ENCODE measurements at places on chromosomes 1 and 21.

- DNase-seq, result peak; percentile 22
Observed at GRCh38 chr1:81803431-81804110, 2.8 kb downstream of the ADGRL2 start.

GRCh38 chr1:37255868-37256267 lies 218.5 kb upstream of the ZC3H12A start:
- no peak for DNase-seq

DNA sequence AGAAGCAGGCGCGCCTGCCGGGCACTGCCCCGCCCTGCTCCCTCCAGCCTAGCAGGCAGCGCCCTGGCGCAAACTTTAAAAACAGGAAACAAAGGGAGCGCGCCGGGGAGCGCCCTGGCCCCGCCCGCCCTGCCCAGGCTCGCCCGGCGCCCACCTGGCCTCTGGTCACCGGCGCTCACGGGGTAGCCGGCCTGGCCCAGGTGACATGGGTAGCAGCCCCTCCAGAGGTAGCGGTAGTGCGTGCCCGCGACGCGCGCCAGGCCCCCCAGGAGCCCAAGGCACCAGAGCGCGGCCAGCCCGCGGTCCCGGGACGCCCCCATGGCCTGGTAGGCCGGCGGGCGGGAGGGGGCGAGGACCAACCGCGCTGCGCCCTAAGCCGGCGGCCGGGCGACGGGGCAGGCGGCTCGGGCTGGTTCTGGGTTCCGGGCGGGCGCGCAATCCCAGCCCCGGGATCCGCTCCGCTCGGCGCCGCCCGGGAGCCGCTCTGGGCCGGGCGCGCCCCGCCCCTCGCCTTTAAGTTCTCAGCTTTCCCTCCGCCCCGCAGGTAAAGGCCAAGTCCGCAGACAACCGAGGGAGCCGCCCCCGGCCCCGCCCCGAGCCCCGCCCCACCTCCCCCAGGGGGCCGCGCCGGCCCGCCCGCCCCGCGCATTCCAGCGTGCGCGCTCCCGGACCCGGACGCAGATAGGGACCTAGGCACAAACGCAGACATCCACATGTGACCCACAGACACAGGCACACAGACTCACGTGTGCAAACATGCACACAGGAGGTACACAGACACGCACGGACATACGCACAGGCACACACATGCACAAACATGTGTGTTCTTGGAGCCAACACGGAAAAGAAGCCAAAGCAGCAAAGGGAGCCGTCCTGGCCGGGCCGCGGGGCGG lies 76.7 kb downstream of the ARHGEF16 start:
- DNase-seq, result peak; percentile 65

- DNase-seq, result peak; percentile 57
Observed at GRCh38 chr1:41072051-41072450, 50.5 kb upstream of the SLFNL1 start.

DNA sequence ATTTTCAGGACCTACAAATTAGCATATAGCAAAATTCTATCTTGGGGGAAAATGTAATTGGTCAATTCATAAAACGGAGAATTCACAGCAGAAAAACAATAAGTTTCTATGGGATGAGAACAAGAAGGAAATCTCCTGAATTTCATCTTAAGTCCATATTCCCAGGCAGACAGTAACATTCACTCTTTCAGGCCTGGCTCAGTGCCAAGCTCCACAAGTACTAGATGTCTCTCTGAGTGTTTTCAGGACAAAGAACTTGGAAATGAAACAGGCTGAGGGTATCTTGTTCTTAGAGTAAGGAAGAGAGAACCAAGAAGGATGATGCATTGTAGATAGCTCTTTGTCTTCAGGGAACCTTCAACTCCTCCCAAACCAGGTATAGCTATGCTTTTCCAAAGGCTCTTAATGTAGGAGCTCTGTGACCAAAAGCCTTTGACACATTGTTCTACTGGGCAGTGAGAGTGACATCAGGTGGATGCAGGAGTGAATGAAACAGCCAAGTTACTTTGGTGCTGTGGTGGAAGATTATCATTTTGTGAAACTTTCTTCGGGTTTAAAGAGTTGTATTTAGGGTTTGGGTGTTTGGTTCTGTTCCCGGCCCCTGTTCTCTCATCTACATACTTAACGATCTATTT lies 298.3 kb downstream of the GPATCH2 start:
- no peak for DNase-seq

- DNase-seq, result no peak
Observed at GRCh38 chr21:13827201-13827600, 217.6 kb downstream of the POTED start.

- peak; percentile 40 for DNase-seq
Observed at GRCh38 chr1:173332026-173332425, 124.9 kb upstream of the TNFSF4 start.

GRCh38 chr1:47785561-47786271 lies 211.5 kb downstream of the TRABD2B start:
- DNase-seq, result no peak

GRCh38 chr1:204970937-204971336 lies 72.1 kb upstream of the CNTN2 start:
- no peak for DNase-seq

GRCh38 chr1:156905651-156906050 lies 12.1 kb downstream of the PEAR1 start:
- no peak for DNase-seq

DNA sequence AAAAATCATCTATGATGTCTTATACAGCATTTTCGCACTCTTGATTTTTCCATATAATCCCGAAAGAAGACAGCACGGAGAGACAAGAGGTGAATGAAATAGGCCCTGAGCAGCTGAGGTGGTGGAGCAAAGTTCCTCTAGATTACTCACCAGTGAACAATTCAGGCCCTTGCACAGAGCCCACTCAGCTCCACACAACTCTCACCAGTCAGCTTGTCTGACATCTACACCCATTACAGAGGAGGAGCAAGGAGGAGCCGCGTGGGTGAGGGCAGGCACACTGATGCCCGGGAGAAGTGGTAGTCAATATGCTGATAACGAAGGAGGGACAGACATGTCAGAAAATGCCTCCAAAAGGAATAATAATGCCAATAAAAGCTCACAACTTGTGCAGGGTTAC lies 59.9 kb downstream of the DNM3 start:
- DNase-seq, result no peak

DNA sequence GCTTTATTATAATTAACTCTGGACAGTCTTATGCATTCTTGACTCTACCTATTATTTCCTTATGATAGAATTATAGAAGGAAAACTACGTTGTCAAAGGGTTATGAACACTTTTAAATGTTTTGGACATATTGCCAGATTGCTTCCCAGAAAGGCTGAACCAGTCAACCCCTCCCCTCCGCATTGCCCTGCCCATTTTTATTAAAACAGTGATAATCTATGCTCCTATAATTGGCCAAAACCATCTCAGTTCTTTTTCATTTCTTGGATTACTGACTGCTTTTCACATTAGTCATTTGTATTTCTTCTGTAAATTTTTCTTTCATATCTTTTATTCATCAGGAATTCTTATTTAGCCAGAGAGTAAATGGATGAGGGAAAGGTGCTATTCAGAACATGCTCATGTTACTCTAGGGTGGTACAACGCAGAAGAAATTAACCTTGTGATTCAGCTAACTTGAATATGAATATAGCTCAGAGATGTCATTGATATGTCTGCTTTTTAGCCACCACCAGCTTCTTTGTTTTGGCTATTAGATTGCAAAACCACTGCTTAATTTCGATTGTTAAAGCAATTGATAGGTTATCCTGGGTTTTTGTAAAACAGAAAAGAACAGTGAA lies 32.1 kb downstream of the KDM1A start:
- no peak for DNase-seq

All from iris pigment epithelial cell (primary cell).